ENCODE measurements at places on chromosomes 3 and 15. TPM values are rescaled to one million over a fixed set of nuclear protein-coding genes. Genes with fewer than 3 reads are reported as not detected.

The ZNF80 gene
- not detected for polyA plus RNA-seq

The CA12 gene
- 21.0 TPM for polyA plus RNA-seq

The SPINK8 gene
- polyA plus RNA-seq = not detected

The ZNF445 gene
- polyA plus RNA-seq = 3.8 TPM

The CDHR4 gene
- not detected for polyA plus RNA-seq

The GOLGA6L4 gene
- 4.8 TPM for polyA plus RNA-seq

The TERC gene
- not detected for polyA plus RNA-seq

The DPH3 gene
- polyA plus RNA-seq = 8.8 TPM

The UROC1 gene
- 0.09 TPM for polyA plus RNA-seq

DNA sequence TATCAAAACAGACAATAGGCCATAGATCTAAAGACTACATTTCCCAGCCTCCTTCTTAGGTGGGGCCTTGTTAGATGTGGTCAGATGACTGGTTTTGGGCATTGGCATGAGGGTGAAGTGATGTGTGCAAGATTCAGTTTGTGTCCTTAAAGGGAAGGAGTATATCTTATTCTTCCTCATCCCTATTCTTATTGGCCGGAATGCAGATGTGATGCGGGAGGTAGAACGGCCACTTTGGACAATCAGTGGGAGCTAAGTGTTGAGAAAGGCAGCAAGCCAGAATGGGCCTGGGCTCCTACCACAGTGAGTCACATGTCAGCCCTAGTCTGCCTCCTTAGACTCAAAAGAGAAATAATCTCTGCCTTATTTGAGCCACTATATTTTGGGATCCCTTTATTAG, 89.8 kb upstream of the MEX3B start:
- H3K27ac ChIP-seq = no peak overlapping the region
- no peaks in the 10 kb centered on the region for H3K27me3 ChIP-seq
- H3K36me3 ChIP-seq = peaks cover 7% of the 10 kb centered on the region
- no peak overlapping the region for H3K4me3 ChIP-seq
- no peaks in the 10 kb centered on the region for H3K4me1 ChIP-seq
- DNase-seq = no peak

- H3K27me3 ChIP-seq = no peaks in the 10 kb centered on the region
- DNase-seq = no peak
- H3K27ac ChIP-seq = no peak overlapping the region
- H3K36me3 ChIP-seq = no peaks in the 10 kb centered on the region
- H3K4me3 ChIP-seq = no peak overlapping the region
These were observed 524.1 kb upstream of the CBLB start for GRCh38 chr3:106392915-106393314.

- no peaks in the 10 kb centered on the region for H3K27me3 ChIP-seq
- H3K4me3 ChIP-seq = no peak overlapping the region
- H3K27ac ChIP-seq = no peak overlapping the region
- no peaks in the 10 kb centered on the region for H3K4me1 ChIP-seq
- H3K36me3 ChIP-seq = no peaks in the 10 kb centered on the region
These were observed 37.0 kb downstream of the RASA2 start for GRCh38 chr3:141523615-141524375.

DNA sequence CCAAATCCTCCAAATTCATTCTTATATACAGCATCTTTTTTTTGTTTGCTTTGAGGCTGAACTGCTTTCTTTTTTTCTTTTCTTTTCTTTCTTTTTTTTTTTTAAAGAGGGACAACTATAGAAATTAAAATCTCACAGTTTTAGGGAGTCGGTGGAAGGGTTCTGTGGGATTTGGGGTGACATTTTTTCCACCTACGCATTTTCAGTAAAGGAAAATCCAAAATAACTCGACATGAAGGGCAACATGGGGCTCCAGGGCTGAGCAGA, 3.0 kb upstream of the FEZF2 start:
- H3K4me1 ChIP-seq = no peaks in the 10 kb centered on the region
- H3K4me3 ChIP-seq = no peak overlapping the region
- no peaks in the 10 kb centered on the region for H3K27me3 ChIP-seq
- DNase-seq = no peak
- no peak overlapping the region for H3K27ac ChIP-seq

DNA sequence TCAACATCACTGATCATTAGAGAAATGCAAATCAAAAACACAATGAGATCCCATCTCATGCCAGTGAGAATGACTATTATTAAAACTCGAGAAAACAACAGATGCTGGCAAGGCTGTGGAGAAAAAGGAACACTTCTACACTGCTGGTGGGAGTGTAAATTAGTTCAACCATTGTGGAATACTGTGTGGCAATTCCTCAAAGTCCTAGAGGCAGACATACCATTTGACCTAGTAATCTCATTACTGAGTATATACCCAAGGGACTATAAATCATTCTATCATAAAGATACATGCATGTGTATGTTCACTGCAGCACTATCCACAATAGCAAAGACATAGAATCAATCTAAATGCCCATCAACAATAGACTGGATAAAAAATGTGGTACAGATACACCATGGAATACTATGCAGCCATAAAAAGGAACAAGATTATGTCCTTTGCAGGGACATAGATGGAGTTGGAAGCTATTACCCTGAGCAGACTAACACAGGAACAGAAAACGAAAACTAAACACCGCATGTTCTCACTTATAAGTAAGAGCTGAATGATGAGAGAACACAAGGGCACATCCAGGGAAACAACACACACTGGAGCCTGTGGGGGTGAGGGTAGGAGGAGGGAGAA, 15.2 kb upstream of the AVEN start:
- no peaks in the 10 kb centered on the region for H3K27me3 ChIP-seq
- no peak for DNase-seq
- H3K4me1 ChIP-seq = no peaks in the 10 kb centered on the region
- H3K4me3 ChIP-seq = no peak overlapping the region

DNA sequence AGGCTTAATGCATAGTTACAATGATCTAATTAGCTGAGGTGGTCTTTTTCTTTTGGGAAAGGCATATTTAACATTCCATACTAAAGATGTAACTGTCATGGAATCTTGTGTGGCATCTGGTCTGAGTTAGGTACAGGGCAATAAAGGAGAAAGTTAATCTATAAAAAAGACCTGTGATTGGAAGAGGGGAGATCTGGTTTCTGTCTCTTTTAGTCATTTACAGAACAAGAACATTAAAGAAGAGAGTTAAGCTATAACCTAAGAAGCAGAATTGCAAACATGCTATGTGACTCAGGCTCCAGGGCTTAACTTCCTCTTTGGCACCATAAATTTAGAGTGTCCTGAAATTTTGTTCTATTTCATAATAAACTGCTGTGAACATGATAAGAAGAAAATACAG, 47.2 kb upstream of the MME start:
- no peaks in the 10 kb centered on the region for H3K4me1 ChIP-seq
- H3K36me3 ChIP-seq = no peaks in the 10 kb centered on the region
- H3K27ac ChIP-seq = no peak overlapping the region
- DNase-seq = no peak
- H3K27me3 ChIP-seq = no peaks in the 10 kb centered on the region

- no peak overlapping the region for H3K4me3 ChIP-seq
- peaks cover 14% of the 10 kb centered on the region for H3K4me1 ChIP-seq
- no peak for DNase-seq
- no peaks in the 10 kb centered on the region for H3K36me3 ChIP-seq
These were observed 33.0 kb downstream of the IL20RB start for GRCh38 chr3:136990826-136991225.

- H3K4me1 ChIP-seq = no peaks in the 10 kb centered on the region
- H3K36me3 ChIP-seq = no peaks in the 10 kb centered on the region
- no peak overlapping the region for H3K4me3 ChIP-seq
- DNase-seq = peak; percentile 65
- peak overlapping the region; percentile 73 for H3K27ac ChIP-seq
These were observed 33.9 kb downstream of the MYO5C start for GRCh38 chr15:52261498-52262242.

GRCh38 chr3:160140756-160141155, 84.5 kb upstream of the C3orf80 start:
- H3K4me3 ChIP-seq = no peak overlapping the region
- no peaks in the 10 kb centered on the region for H3K4me1 ChIP-seq
- no peaks in the 10 kb centered on the region for H3K36me3 ChIP-seq
- DNase-seq = no peak
- no peak overlapping the region for H3K27ac ChIP-seq

- H3K4me1 ChIP-seq = no peaks in the 10 kb centered on the region
- H3K36me3 ChIP-seq = no peaks in the 10 kb centered on the region
- no peak overlapping the region for H3K27ac ChIP-seq
These were observed 46.9 kb downstream of the CHRD start for GRCh38 chr3:184426691-184427141.

DNA sequence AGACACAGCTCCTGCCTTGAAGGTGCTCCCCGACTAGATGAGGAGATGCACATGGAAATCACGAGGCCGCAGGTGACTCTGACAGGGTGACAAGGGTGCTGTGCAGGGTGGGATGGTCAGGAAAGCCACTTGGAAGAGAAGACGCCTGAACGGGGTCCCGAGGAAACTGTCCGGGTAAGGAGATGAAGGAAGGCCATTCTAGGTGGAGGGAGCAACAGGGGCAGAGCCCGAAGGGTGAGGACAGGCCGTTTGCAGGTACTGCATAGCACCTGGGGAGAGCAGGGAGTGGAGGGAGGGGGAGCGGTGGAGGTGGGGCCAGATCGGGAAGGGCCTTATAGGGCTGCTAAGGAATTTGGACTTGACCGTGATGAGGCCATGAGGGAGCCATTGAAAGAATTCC, 105.6 kb upstream of the DLG1 start:
- no peaks in the 10 kb centered on the region for H3K27me3 ChIP-seq
- no peaks in the 10 kb centered on the region for H3K4me1 ChIP-seq
- H3K36me3 ChIP-seq = no peaks in the 10 kb centered on the region
- no peak overlapping the region for H3K27ac ChIP-seq
- DNase-seq = no peak

GRCh38 chr3:81728766-81729544, 32.5 kb downstream of the GBE1 start:
- no peak overlapping the region for H3K4me3 ChIP-seq
- no peaks in the 10 kb centered on the region for H3K36me3 ChIP-seq
- H3K4me1 ChIP-seq = peaks cover 24% of the 10 kb centered on the region
- H3K27me3 ChIP-seq = no peaks in the 10 kb centered on the region
- H3K27ac ChIP-seq = no peak overlapping the region

DNA sequence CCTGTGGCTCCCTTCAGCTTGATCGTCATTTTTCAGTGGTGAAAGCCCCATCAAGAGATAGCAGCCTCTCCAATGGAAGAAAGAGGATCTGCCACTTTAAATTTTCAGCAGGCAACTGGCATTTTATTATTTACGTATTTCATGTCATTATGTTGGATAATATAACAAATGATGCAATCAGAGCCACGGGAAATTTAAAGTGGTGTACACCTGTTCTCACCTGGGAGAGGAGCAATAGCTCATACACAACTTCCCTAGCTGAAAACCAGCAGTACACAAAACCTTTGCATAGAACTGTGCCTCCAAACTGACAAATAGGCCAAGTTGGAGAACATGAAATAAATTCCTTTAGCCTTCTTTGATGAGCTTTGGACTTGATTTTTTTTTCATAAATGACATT, 136.9 kb downstream of the SATB1 start:
- no peak for DNase-seq
- H3K4me3 ChIP-seq = no peak overlapping the region
- no peaks in the 10 kb centered on the region for H3K4me1 ChIP-seq
- H3K27me3 ChIP-seq = no peaks in the 10 kb centered on the region
- H3K36me3 ChIP-seq = no peaks in the 10 kb centered on the region

Data from pancreas (tissue), 10 donors.